ENCODE measurements at places on chromosomes 7 and 10. TPM values are rescaled to one million over a fixed set of nuclear protein-coding genes. Genes with fewer than 3 reads are reported as not detected.

CCAR1 gene
- total RNA-seq, result 118 TPM

VAX1 gene
- total RNA-seq, result not detected

- H3K36me3 ChIP-seq, result no peaks in the 10 kb centered on the region
- no peaks in the 10 kb centered on the region for H3K4me1 ChIP-seq
- no peaks in the 10 kb centered on the region for H3K27me3 ChIP-seq
- DNase-seq, result no peak
- H3K4me3 ChIP-seq, result no peak overlapping the region
- H3K27ac ChIP-seq, result no peak overlapping the region
Observed at GRCh38 chr7:151449990-151450389, 10.0 kb upstream of the CRYGN start.

GRCh38 chr7:29888006-29888405 is 81.7 kb downstream of the WIPF3 start:
- DNase-seq, result no peak
- H3K4me1 ChIP-seq, result peaks cover 8% of the 10 kb centered on the region
- no peaks in the 10 kb centered on the region for H3K27me3 ChIP-seq
- H3K4me3 ChIP-seq, result no peak overlapping the region
- H3K36me3 ChIP-seq, result no peaks in the 10 kb centered on the region

CASP2 gene
- 71.8 TPM for total RNA-seq

All from activated naive CD8-positive, alpha-beta T cell treated with anti-CD3 and anti-CD28 coated beads for 36 hours (primary cell).